ENCODE measurements at places on chromosomes 12 and 14.

- DNase-seq, result no peak
Observed at GRCh38 chr12:4228122-4228580, 45.4 kb upstream of the CCND2 start.

GRCh38 chr14:40413136-40413535 is 980.9 kb upstream of the FBXO33 start:
- DNase-seq, result no peak

DNA sequence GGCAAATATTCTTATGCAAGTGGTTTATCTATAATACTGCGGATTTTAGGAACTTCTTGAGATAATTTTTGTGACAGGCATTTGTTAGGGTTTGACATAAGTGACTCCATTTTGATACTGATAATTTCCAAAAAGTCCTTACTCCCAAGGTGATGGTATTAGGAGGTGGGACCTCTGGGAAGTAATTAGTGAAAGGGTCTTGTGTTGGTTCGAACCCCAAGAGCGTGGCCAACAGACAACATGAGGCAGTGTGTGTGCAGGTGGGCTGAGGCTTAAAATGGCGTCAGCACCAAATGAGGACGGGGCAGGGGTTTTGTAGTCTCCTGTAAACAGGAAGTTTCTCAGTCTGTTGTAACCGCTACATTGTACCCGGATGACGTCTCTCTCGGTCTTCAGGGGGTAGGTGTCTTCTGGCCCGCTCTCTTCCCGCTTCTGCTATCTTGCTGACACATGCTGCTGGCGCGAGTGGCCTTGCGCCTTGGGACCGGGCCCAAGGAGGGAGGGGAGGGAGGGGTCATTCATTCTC is 1.7 kb upstream of the C12orf43 start:
- no peak for DNase-seq

DNA sequence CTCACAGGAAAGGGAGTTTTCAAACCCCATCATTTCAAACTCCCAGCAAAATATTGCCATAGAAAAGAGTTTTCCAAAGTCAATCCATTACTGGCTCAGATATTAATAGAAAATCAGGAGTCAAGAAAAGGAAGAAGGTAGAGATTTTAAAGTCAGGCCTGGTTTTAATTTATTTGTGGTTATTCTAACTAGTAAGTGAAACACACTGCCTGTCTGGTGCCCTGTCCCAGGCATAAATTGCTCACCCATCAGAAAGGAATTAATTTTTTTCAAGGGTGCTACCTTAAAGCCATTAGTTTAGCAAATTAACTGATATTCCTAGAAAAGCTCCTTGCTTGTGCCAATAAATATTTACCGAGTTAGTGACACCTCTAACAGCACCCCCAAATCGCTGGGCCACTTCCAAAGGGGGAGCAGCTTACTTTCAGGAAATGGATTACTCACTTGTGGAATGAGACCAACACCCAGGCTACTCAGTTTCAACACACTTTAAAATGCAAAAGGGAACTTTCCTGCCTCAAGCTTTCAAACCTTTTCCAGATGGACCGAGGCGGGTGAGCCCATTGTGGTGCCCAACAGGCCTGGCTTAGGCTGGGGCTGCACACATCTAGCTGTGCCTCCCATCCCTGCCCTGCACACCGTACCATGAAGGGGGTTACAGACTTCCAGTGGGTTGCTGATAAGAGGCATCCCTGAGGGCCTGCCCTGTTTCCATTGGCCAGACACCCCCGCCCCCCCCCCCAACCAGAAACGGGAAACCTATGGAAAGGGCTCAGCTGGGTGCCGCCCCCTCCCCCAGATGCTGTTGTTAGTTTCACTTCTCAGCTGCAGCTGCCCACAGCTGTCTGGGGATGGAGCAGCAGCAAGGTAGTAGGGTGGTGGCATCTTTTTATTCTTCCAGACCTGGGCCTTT is 117.2 kb downstream of the SAMD4A start:
- DNase-seq, result peak; percentile 83

DNA sequence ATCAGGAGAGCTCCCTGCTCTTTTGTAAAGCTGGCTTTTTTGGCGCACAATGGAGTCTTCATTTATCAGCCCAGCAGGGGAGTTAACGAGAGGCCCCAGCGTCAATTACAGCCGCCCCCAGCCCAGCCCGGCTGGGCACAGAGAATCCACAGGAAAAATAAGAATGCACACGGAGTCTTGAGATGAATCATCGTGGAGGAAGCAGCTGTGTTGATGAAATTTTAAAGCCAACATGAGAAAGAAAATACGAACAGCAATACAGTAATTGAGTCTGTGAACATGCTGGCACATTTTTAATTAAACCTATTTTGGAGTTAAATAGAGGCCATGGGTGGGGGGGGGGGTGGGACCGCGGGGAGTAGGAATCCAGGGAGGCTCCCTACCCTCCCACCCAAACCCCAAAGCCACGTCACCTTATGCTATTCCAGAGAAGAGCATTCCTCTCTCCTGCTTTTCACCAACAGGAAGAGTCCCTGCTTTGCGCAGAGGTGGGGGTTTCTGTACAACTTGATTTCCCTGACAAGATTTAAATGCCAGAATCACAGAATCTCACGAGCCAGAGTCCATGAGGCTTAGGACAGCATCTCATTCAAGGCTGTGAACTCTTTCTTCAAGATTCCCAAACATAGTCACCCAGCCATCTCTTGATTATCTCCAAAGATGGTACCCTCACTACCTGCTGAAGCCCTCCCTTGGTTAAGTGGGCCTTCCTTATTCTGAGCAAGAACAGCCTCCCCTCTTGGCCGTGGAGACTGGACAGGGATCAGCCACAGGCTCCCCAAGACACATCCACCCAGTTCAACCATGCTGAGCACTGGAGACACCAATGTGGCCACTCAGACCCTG is 50.3 kb downstream of the CCNK start:
- DNase-seq, result no peak

GRCh38 chr14:101069666-101070362 is 166.3 kb upstream of the RTL1 start:
- no peak for DNase-seq

DNA sequence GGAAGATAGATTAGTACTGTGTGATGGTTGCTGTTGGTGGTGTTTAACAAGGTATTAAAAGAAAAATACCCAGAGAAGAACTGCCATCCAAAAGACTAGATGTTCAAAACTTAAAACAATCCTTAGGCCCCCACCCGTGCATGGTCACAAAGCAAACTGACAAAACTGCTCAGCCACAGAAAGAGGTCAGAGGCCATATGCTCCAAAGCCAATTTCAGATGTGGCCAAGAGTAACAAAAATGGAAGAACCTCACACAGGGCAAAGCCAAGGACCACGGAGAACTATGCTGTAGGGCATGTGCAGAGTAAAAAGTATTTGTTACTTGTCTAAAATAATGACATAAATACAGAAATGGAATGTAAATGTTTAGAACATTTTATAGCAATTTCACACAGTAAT is 5.3 kb downstream of the TXNDC16 start:
- no peak for DNase-seq

- no peak for DNase-seq
Observed at GRCh38 chr12:47783024-47783755, 10.2 kb downstream of the SLC48A1 start.

DNA sequence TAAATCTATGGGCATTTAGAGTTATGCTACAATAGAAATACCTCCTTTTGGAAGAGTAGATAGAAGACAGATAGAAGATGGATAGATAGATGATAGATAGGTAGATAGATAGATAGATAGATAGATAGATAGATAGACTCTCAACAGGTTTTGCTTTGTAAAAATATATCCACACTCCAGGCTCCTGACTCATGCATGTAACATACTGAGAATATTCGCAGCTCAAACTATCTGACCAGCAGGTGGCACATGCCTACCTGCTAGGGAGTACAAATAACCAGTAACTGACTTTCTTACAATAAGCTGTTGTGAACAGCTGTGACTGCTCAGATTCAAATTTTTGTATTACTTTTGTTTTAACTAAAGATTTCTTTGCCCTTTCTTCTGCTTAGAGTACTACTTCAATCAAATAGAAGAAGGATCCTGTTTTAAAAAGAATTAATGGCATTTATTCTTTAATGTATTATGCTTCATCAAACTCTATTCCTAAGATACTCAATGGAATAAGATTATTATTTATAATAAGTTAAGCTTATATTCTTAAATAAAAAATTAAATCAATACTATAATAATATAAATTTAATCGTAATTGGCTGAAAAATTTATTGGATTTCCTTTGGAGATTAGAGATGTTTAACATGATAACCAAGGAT is 15.8 kb upstream of the CPNE8 start:
- peak; percentile 35 for DNase-seq

DNA sequence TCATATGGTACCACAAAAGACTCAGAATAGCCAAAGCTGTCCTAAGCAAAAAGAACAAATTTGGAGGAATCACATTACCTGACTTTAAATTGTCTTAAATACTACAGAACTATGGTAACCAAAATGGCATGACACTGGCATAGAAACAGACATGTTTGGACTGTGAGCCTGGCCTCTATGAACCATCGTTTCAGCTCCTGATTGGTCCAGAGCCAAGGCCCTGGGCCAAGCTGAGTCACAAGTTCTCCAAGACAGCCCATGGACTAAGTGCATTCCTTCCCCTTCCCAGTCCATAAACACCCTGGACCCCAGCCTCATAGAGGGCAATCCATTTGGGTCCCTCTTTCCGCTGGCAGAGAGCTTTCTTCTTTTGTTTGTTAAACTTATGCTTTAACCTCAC is 12.1 kb upstream of the PRR4 start:
- DNase-seq, result no peak

DNA sequence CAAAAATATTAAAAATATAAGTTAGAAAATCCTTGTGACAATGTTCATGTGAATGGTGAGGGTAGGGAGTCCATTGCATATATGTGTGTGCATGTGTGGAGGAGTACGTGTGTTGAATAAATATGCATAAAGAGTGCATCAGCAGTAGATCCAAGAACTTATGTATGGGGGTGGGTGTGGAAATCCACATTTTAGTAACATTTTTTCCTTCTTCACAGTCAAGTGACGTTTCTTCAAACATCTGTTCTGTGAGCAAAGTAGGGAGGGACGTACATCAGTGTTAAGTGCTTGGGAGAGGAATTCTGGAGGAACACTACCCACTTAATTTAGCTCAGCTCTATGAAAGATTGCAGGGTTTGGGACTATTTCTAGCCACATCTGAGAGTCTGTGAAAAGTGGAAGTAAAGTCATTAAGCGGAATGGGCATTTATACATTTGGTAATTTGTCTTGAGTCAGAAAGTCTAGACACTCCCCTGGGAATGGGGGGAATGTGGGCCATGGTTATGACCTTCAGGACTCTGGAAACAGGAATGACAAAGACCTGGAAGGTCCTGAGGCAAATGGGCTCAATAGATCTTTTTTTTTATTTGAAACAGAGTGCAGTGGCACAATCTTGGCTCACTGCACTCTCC is 156.4 kb upstream of the PLXNC1 start:
- no peak for DNase-seq

DNA sequence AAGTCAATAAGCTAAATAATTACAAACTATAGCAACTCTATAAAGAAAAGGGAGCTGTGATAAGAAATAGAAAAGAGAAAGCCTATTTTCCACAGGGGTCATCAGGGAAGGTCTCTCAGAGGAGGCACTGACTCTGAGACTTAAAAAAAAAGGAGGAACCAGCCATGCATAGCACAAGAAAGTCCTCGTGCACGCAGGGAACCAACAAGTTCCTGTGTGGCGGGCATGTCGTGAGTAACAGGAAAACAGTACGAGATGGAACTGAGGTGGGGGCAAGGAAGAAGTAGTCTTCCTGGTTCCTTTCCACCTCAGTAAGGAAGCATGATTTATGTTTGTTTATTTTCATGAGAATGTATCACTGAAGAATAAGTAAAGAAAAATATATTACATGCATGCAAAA is 367.0 kb upstream of the TMEM132C start:
- no peak for DNase-seq

- DNase-seq, result peak; percentile 17
Observed at GRCh38 chr14:63039866-63040265, 5.4 kb downstream of the KCNH5 start.

- no peak for DNase-seq
Observed at GRCh38 chr12:38934078-38934584, 28.7 kb upstream of the CPNE8 start.

- no peak for DNase-seq
Observed at GRCh38 chr12:57894399-57895292, 46.7 kb upstream of the ATP23 start.

DNA sequence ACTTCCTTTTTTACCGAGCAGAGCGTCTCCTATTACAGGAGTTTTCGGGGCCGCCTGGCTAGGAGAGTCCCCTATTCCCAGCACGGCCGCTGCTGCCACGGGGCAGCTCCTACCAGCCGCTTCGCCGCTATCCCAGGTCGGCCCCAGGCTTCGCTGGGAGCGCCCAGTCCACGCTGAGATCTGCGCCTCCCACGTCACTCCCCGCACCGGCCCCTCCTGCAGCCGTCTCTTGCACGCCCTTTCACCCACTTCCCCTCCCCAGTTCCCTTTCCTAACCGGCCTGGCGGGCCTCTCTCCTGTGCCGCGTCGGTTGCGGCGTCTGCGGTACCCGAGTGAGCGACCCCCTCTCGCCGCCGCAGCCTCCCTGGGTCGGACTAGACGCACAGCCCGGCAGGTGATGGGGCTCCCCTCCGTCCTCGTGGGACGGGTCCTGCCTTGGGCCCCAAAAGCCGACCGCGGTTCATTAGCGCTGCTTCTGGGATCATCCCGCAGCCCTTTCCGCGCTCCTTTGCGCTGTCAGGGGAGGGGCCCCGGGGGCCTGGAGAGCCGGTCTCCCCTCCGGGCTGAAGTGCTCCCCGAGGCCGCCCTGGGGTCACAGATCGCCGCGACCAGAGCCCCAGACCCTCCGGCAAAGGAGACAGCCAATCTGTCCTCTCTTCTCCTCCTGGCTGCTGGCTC is 1318.4 kb downstream of the TMEM121 start:
- no peak for DNase-seq

GRCh38 chr14:56244138-56244789 is 126.1 kb downstream of the PELI2 start:
- peak; percentile 59 for DNase-seq
